Natural killer cell treated with Interleukin-12 subunit alpha and Interleukin-12 subunit beta and Interleukin-15 and Interleukin-18, amount 100 ng/mL, for 72 hours (primary cell): ENCODE measurements at places on chromosomes 1 and 21. TPM values are rescaled to one million over a fixed set of nuclear protein-coding genes. Genes with fewer than 3 reads are reported as not detected.

Gene IVL
- not detected for total RNA-seq

Gene BMP8B
- total RNA-seq = 0.84 TPM

Gene C1orf50
- 9.5 TPM for total RNA-seq

Gene ASTN1
- total RNA-seq = not detected

Gene TOR1AIP1
- 84.0 TPM for total RNA-seq

Gene C2CD2
- total RNA-seq = 1.4 TPM

Gene ADCY10
- total RNA-seq = 0.33 TPM

Gene CELA2A
- total RNA-seq = not detected

Gene TCP10L
- total RNA-seq = 1.3 TPM

Gene PDC
- total RNA-seq = not detected

Gene CYP4B1
- not detected for total RNA-seq

Gene ANGPTL3
- not detected for total RNA-seq

Gene CCDC181
- total RNA-seq = 0.14 TPM

Gene GUCA2B
- total RNA-seq = not detected

Gene FCRL5
- total RNA-seq = not detected

Gene CLEC20A
- not detected for total RNA-seq

Gene FCMR
- 6.8 TPM for total RNA-seq

Gene CHI3L1
- total RNA-seq = 1.8 TPM

Gene FCRL2
- total RNA-seq = not detected

Gene C1orf226
- not detected for total RNA-seq
